ENCODE measurements at places on chromosomes 7 and 10. TPM values are rescaled to one million over a fixed set of nuclear protein-coding genes. Genes with fewer than 3 reads are reported as not detected.

OR2A1 gene
- not detected for total RNA-seq

GATA3 gene
- total RNA-seq: not detected

DNA sequence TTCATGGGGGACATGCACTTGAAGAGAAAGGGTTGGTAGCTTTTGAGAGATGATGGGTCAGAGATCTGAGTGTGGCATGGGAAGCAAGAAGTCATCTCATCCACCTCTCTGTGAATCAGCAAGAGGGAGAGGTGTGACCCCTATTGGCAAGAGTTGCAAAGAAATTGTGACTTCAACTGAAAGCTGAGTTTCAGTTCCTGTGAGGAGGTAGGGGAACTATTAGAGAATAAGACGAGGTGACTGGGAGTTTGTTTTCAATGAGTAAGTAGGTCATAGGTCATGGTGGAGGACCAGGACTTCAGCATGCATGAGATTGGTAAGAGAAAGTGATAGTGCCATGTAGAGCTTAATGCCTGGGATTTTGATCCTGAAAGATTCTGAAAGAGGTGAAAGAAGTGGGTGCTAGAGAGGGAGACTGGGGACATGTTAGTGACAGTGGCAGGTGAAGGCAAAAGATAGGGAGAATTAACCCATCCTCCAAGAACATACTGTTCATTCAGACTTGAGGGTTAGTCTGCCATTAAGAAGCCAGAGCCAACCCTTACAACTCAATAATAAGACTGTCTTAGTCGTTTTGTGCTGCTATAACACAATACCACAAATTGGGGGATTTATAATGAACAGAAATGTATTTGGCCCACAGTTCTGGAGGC lies 75.5 kb upstream of the CAPZA2 start:
- DNase-seq: peak; percentile 71

- DNase-seq: no peak
Measured at GRCh38 chr10:99233689-99234037, 2.0 kb downstream of the HPSE2 start.

DNA sequence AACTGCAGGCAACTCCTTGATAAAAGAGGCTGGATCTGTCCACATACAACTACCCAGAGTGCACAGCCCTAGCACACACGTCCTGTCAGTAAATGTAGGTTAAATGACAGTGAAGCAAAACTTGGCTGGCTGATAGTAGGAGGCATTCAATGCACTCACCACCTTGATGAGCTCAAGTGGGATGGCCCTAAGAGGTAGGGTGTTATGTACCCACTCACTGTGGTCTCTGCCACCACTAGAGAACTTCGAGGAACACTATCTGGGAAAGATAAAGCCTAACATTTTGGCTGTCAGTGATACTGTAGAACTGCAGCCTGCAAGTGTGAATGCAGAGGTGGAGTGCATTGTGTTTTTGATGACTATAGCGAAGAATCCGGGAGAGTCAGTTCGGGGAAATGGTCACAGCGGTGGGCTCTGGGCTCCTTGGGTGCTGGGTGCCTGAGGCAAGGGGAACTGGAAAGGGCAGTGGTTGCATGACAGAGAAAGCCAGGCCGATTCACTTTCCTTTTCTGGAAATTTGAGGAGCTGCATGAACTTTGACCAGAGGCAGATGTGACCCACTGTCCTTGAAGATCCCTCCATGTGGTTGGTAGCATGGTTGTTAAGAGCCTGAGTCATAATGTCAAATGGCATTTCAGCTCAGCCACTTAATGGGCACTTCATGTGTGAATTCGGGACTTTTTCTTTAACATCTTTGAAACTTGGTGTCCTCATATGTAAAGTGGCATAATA lies 93.1 kb upstream of the ZPBP start:
- DNase-seq: no peak
